Astrocyte of the cerebellum (primary cell): ENCODE measurements at places on chromosomes 16 and 17.

GRCh38 chr17:47949946-47950345, 7.7 kb downstream of the PRR15L start:
- no peak for DNase-seq

DNA sequence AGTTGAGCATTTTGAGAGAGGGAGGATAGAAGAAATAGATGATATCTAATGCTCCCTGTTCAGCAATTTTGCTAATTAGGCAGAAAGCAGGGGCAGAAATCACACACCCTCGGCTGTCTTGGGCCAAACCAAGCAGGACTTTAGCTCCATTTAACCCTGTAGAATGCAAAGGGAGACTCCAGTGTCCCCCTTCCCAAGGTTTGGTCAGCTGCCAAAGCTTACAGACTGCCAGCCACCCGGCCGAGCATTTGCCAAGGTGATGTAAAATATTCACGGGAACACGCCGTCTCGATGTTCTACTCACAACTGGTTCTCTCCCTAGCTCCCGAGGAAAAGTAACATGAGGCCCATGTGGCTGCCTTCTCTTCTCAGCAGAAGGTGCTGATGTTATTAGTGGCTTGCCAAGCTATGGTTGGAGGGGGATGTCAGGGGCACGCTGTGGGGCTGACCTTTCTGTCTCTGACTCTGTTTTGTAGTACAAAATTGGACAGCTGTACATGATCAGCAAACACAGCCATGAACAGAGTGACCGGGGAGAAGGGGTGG, 155.3 kb downstream of the PITPNC1 start:
- no peak for DNase-seq

- DNase-seq = no peak
These were observed 8.4 kb downstream of the CDH11 start for GRCh38 chr16:65113441-65113840.

DNA sequence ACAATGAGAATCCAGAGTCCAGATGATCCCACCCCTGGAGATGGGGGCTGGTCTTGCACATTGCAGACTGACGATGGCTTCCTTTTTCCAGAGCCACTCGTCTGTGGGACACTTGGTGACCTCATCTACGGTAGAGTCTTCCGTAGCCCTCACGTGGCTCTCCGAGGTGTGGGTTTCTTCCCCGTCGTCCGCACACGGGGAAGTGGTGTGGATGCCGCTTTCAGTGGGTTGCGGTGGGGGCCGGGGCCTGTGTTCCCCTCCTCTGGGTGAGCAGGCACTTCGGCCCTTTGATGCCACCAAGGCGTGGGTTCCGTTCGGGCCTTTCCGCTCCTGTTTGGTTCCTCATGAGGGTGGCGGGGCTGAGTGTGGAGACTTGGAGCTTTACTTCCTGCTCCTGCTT, 21.4 kb downstream of the BAIAP2 start:
- DNase-seq = no peak

GRCh38 chr16:72285728-72286127, 113.8 kb upstream of the PMFBP1 start:
- DNase-seq = no peak
